CD8-positive, alpha-beta memory T cell (primary cell): ENCODE measurements at places on chromosomes 6 and 20. TPM values are rescaled to one million over a fixed set of nuclear protein-coding genes. Genes with fewer than 3 reads are reported as not detected.
A peak's percentile ranks its signal among the peaks of the same experiment; 100 is the strongest.

TINAG gene
- polyA plus RNA-seq = not detected

ARHGAP40 gene
- not detected for polyA plus RNA-seq

ABCC10 gene
- 28.2 TPM for polyA plus RNA-seq

SLC22A23 gene
- 0.47 TPM for polyA plus RNA-seq

GMDS gene
- 16.4 TPM for polyA plus RNA-seq

GRCh38 chr6:11921751-11922150 is 90.4 kb upstream of the HIVEP1 start:
- no peak for DNase-seq

GRCh38 chr6:108560463-108561308 is at the start of gene FOXO3:
FOXO3 (plus strand) TSS chr6:108560917; CDS start chr6:108561209, 292 bp downstream.
- DNase-seq = peak; percentile 53

GRCh38 chr20:6744180-6744579 is 23.3 kb upstream of the BMP2 start:
- DNase-seq = no peak
